ENCODE measurements at places on chromosomes 5 and 9.

DNA sequence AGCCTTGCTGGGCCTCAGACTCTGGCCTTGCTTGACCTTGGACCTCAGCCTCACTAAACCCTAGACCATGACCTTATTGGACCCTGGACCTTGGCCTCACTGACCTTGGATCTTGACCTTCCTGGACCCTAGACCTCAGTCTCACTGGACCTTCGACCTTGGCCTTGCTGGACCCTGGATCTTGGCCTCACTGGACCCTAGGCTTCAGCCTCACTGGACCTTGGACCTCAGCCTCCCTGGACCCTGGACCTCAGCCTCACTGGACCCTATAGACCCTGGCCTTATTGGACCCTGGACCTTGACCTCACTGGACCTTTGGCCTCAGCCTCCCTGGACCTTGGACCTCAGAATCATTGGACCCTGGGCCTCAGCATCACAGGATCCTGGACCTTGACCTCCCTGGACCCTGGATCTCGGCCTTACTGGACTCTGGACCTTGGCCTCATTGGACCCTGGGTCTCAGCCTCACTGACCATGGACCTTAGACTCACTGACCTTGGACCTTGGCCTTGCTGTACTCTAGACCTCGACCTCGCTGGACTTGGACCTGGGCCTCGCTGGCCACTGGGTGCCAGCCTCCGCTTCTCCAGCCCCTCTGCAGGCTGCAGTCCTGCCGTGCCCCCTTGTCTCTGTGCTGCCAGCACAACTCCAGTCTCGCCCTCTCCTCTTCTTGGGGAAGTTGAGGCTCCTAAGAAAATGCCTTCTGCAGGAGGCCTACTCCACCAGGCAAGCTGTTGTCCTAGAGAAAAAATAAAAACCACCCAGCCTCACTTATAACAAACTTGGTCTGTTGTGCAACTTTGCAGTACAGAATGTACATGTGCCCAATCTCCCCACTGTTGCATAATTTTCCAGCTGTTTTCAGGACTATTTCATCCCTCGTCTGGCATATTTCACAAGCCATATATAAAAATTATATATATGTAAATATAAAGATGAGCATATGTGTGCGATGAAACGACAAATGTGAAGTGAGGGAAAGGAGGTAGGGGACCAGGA, 11.0 kb upstream of the ADAMTS2 start:
- peak; percentile 51 for DNase-seq

DNA sequence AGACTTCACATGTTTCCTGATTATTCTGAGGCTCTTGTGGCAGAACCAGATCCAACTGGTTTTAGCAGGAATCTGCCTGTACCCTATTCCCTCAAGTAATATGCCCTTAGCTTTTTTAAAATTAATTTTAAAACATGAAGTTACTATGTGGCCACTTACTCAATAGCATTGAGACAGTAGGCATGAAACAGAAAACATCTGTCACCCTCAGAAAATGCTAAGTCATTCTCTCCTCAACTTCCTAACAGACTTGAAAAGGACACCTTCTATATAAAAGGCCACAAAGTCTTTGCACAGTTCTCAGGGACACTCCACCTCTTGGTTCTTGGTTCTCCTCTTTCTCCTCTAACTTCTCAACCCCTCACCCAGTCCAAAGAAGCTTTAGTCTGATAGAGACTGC, 277.8 kb downstream of the RAB3C start:
- DNase-seq, result peak; percentile 47

GRCh38 chr5:72066705-72067107, 40.6 kb upstream of the MAP1B start:
- no peak for DNase-seq

- DNase-seq, result no peak
These were observed 411 bp upstream of the NDUFS4 start for GRCh38 chr5:53560028-53560427.

DNA sequence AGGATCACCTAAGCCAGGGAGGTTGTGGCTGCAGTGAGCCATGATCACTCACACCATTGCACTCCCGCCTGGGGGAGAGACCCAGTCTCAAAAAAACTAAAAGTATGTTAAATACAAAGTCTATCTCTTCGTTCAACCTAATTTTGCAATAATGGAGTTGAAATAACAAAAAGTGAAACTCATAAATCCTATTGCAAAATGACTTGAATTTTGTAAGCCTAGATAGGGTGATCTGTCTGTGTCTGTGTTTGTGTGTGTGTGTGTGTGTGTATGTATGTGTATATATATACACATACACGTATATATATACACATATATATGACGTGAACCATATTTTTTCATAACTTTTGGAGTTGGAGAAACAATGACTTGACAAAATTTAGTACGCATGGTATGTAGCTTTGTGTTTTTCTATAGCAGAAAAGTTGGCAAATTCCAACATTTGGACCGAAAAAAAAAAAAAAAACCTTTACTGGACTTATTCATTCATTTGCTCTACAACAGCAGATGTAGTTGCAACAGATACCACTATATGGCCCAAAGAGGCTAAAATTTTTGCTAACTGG, 76.9 kb upstream of the CDH6 start:
- peak; percentile 35 for DNase-seq

DNA sequence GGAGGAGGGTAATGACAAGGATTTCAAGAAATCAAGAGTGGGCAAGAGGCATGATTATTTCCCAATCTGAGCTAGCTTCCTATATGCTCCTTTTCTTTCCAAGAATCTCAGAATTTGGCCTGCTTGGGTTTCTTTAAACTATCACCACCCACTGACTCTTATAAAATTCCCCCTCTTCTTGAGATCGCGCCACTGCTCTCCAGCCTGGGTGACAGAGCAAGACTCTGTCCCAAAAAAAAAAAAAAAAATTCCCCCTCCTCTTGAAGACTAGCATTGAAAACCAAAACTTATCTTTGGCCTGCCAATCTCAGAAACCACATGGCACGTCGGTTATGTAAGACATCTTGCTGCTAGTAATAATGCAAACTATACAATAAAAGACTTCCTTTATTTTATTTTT, 3.4 kb upstream of the DMXL1 start:
- DNase-seq, result peak; percentile 77

DNA sequence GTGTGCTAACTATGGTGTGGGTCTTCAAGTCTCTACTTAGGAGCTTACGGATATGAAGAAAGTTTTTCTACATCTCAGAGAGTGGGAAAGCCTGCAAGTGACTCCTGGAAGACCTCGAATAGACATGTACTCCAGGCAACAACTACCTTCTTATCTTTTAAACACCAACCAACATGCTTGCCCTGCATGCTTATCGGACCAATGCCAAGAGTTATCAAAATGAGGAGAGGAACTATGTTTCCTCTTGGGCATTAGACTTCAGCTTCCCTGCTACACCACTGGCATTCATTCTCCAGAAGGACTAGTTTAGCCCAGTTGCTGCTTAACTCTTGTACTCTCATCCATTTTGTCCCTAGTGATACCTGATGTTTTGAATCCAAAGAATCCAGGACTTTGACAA, 74.7 kb upstream of the MAN2A1 start:
- DNase-seq, result no peak

- DNase-seq, result no peak
These were observed 38.3 kb downstream of the FNIP1 start for GRCh38 chr5:131758520-131758900.

DNA sequence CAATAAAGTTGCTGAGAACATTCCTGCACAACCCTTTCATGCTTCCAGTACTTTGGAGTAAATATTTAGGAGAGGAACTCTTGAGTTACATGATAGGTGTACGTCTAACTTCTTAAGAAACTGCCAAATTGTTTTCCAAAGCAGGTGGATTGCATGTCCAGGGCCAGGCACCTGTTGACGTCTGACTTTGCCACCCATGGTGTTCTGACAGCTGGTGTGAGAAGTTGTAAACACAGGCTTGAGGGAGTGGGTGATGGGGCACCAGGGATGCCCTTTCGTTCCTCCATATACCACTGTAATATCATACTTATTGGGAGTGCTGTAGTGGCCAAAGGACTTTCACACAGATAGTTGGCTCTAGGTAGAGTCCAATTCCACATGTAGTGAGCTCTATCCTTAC, 352.1 kb downstream of the GADD45G start:
- DNase-seq, result no peak

Data from inflammatory macrophage treated with lipopolysaccharide for 4 hours (primary cell).